ENCODE measurements at places on chromosomes 1 and 21. TPM values are rescaled to one million over a fixed set of nuclear protein-coding genes. Genes with fewer than 3 reads are reported as not detected.

GRCh38 chr21:29621525-29621924 lies 318.3 kb downstream of the GRIK1 start:
- no peaks in the 10 kb centered on the region for H3K36me3 ChIP-seq
- H3K27me3 ChIP-seq = no peaks in the 10 kb centered on the region
- H3K4me1 ChIP-seq = no peaks in the 10 kb centered on the region
- H3K4me3 ChIP-seq = no peak overlapping the region
- H3K27ac ChIP-seq = no peak overlapping the region

- no peak overlapping the region for H3K4me3 ChIP-seq
- H3K4me1 ChIP-seq = peaks cover 10% of the 10 kb centered on the region
- DNase-seq = no peak
- H3K27me3 ChIP-seq = no peaks in the 10 kb centered on the region
- no peaks in the 10 kb centered on the region for H3K36me3 ChIP-seq
These were observed 48.7 kb downstream of the DMAP1 start for GRCh38 chr1:44261962-44262361.

- no peaks in the 10 kb centered on the region for H3K36me3 ChIP-seq
- no peak overlapping the region for H3K4me3 ChIP-seq
- H3K4me1 ChIP-seq = peaks cover 16% of the 10 kb centered on the region
- H3K27me3 ChIP-seq = no peaks in the 10 kb centered on the region
- H3K27ac ChIP-seq = no peak overlapping the region
These were observed 40.2 kb upstream of the PARP1 start for GRCh38 chr1:226447932-226448665.

- H3K4me3 ChIP-seq = no peak overlapping the region
- H3K27ac ChIP-seq = no peak overlapping the region
- H3K36me3 ChIP-seq = no peaks in the 10 kb centered on the region
- no peaks in the 10 kb centered on the region for H3K27me3 ChIP-seq
These were observed 25.2 kb downstream of the NHLH2 start for GRCh38 chr1:115815694-115816093.

DNA sequence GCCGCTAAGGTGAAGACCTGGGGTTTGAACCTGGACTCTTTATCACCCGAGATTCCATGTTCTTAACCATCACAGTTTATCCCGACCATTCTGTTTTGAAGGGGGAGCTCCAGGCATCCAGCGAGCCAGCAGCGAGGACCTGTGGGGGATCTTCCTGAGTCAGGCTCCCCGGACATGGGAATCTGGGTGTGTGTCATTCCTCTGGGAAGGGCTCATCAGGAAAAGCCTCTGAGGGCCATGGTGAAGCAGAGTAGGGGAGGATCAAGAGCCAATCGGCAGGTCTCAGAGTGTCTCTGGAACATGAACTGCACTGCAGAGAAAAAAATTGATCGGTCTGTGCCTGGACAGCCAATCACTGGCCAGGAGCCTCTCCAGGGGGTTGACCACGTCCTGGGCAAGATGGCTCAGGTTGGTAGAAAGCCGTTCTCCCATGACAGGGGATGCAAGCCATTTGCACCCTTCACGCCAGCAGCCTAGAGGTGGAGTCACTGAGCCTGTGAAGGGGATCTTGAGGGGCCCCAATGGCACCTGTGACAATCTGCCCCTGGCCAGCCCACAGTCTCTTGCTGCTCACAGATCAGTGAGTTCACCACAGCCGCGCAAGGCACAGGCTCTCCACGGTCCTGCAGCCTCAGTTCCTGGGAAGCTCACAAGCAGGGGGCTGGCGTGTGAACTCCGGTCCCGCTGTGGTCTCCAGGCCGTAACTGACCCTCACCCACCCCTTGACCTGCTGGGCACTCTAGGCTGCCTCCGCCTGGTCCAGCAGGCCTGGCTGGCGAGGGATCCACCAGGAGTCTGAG lies 20.4 kb upstream of the ACTRT2 start:
- H3K27me3 ChIP-seq = peaks cover 2% of the 10 kb centered on the region
- H3K27ac ChIP-seq = no peak overlapping the region
- H3K36me3 ChIP-seq = no peaks in the 10 kb centered on the region
- no peak for DNase-seq
- no peaks in the 10 kb centered on the region for H3K4me1 ChIP-seq
- H3K4me3 ChIP-seq = no peak overlapping the region

- H3K27me3 ChIP-seq = no peaks in the 10 kb centered on the region
- no peak overlapping the region for H3K4me3 ChIP-seq
These were observed 11.2 kb upstream of the LEPR start for GRCh38 chr1:65409314-65409713.

DNA sequence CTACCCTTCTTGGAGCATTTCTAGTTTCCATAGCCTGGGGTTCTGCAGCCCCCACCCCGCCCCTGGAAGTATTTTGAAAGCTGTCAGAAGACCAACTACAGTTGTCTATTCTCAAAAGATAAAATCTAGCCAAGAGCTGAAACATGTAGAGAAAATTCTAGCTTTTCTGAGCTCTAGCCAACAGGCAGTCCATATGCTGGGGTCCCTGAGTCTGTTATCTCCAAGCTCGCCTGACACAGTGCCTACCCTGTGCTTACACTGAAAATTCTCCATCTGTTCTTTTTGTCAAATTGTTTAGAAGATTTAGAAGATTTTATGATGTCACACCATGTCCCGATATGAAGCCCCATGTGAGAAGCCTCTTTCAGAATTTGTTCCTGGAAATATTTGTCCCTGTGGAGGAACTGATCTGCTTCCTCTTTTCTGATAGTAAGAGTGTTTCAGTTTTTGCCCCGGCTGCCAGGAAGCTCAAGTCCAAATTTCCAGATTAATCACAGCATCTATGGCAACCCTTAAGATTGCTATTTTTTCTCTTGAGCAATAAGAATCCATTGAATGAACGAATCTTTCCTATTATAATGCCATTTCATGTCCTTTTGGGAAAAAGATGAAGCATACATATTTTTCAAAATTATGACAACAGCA lies 23.7 kb upstream of the CSF3R start:
- H3K4me1 ChIP-seq = no peaks in the 10 kb centered on the region
- H3K36me3 ChIP-seq = no peaks in the 10 kb centered on the region
- peaks cover 5% of the 10 kb centered on the region for H3K27me3 ChIP-seq
- no peak for DNase-seq

PLA2G2F gene
- total RNA-seq = not detected

TACSTD2 gene
- total RNA-seq = not detected

DCLRE1B gene
- 6.8 TPM for total RNA-seq

PDZK1 gene
- 0.96 TPM for total RNA-seq

LCE3E gene
- total RNA-seq = not detected

FAM72D gene
- total RNA-seq = not detected

Measured in natural killer cell (primary cell).